ENCODE measurements at places on chromosomes 2 and 18.

GRCh38 chr2:240822280-240822847 is 2.3 kb upstream of the KIF1A start:
- DNase-seq = no peak

DNA sequence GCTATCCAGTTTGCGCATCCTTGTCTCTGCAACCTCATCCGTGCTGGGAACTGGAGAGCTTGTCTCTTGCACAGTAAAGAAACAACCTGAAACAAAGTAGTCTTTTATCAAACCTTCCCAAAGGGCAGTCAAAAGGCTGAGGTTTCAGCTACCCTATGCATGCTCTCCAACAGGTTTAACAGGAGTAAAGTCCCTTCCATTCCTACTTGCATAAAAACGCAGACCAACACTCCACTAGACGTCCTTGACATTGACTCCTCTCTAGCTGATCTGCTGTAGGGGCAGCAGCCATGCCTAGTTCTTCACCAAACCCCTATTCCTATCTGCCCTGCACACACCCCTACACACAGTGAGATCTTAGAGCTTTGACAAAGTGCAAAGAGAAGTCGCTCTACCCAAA is 41.5 kb downstream of the L3MBTL4 start:
- no peak for DNase-seq

- no peak for DNase-seq
These were observed 4.1 kb upstream of the SNED1 start for GRCh38 chr2:240994171-240994896.

DNA sequence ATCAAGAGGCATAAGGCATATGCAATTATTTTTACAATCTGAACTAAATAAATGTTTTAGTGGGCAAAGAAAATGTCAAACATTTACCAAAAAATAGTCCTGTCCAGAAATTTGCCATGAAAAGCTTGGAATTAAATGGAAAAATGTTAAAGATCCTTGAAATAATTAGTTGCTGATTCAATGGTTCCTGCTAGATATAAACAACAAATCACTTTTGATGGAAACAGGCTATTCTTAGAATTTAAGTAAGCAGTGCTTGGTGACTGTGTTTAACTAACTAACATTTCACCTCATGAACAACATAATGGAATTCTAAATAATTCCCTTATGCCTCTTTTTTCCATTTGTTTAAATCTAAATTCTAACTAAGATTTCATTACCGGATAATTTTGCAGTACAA is 3.9 kb downstream of the RND3 start:
- no peak for DNase-seq

- DNase-seq = peak; percentile 24
These were observed 18.1 kb downstream of the EPAS1 start for GRCh38 chr2:46315103-46315890.

DNA sequence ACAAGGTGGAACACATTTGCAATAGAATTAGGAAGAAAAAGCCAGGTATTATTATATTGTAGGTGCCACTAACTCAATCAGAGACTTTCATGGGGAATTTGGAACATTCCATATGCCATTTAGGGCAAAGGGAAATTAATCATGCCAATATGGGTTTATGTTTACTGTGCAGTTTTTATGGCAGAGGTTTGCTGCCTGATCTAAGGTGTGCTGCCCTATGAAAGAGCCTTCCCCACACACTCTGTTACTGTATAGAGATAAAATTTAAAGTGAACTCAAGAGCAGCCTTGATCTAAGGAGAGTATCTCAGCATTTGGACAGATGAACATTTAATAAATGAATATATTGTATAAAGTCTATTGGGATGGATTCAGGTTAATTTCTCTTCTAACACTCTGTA is 771.6 kb downstream of the CNTNAP5 start:
- DNase-seq = no peak

GRCh38 chr2:127508631-127509034 is 17.7 kb downstream of the IWS1 start:
- DNase-seq = no peak

- DNase-seq = no peak
These were observed 185.4 kb downstream of the INHBB start for GRCh38 chr2:120531365-120531764.

DNA sequence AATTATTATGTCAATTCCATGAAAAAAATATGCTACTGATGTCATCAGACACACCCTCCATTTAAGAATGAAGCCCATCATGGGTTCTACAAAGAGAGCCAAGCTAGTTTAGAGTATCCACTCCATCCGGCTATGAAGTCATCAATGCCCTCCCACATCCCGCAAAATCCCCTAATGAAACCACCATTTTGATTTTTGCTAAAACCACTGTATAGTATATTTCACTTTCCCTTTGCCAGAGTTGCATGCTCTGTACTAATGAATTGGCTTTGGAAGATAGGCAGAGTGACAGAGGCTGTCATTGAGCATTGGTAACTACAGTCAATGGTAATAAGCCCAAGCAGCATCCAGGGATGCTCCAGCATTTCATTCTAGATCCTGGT is 118.6 kb downstream of the ANKRD44 start:
- DNase-seq = peak; percentile 50

DNA sequence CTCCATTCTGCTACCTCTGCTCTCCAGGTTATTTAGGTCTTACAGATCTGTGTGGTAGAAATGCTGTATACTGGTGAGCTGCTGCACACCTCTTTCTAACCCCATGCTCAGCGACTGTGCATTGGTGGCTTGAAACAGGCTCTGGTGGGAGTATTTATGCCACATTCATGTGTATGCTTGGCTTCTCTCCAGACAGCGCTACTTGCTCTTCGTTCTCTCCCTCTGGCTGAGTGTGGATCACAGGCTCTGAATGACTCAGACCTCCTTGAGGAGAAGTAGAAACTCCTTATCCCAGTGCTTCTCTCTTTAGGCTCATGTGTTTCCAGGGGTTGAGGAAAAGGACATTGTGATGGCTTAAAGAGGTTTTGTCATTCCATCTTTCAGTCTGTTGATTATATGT is 54.9 kb downstream of the FHOD3 start:
- DNase-seq = no peak

DNA sequence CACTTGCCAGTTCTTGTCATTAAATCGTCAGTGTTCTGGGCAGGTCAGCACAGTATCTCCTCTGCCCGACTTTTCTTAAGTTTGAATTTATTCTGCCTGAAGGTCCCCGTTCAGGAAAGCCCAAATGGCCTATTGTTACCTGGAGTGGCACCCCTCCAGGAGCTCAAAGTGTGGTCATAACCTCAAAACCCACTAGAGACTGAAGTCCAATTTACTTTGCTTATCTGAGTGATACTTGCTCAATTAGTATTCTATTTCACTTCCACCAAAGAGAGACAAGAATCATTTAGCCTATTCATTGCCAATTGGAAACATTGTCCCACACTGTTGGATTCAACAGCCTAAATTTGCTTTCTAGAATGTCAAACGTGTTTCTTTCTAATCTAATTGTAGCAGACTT is 375.3 kb downstream of the LNPK start:
- no peak for DNase-seq

DNA sequence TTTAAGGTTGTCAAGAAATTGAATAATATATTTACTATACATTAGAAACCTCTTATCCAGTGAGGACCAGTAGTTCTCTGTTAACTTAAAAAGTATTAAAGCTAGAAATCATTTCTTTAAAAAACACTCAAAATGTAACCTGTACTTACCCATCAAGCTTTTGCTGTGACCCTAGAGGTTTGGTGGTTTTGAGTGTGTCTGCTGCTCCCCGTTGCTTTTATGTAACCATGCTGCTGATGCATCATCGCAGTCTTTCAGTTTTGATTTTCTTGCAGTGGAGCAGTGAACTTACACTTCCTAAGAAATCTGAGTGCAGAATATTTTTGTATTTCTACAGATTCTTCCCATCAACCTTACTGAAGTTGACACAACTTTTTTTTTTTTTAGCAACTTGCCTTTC is 34.2 kb downstream of the MRPS9 start:
- DNase-seq = peak; percentile 29

DNA sequence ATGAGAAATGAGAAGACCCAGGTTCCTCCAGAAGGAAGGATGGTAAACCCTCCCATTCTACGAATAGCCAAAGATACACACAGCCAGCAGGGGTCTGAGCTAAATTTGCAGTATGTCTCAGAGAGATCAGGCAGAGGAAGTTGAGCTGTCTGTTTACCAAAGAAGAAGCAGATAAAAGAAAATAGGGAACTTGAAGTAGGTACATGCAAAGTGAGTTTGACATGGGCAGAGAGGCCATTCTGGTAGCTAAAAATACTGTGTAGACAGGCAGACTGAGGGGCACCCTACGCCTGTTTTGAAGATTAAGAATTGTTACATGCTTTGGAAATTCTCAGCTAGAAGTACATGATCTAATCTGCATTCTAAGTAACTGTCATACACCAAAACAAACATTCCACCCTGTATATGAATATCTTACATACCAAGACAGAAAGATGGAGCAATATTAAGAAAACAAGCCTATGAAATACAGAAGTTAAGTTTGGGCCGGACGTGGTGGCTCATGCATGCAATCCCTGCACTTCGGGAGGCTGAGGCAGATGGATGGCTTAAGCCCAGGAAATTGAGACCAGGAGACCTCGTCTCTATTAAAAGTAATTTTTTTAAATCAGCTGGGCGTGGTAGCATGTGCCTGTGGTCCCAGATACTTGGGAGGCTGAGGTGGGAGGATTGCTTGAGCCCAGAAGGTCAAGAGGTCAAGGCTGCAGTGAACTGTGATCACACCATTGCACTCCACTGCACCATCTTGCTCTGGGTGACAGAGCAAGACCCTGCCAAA is 157.9 kb downstream of the ANKRD44 start:
- DNase-seq = no peak

- DNase-seq = no peak
These were observed 196.1 kb upstream of the OSR1 start for GRCh38 chr2:19554520-19554919.

DNA sequence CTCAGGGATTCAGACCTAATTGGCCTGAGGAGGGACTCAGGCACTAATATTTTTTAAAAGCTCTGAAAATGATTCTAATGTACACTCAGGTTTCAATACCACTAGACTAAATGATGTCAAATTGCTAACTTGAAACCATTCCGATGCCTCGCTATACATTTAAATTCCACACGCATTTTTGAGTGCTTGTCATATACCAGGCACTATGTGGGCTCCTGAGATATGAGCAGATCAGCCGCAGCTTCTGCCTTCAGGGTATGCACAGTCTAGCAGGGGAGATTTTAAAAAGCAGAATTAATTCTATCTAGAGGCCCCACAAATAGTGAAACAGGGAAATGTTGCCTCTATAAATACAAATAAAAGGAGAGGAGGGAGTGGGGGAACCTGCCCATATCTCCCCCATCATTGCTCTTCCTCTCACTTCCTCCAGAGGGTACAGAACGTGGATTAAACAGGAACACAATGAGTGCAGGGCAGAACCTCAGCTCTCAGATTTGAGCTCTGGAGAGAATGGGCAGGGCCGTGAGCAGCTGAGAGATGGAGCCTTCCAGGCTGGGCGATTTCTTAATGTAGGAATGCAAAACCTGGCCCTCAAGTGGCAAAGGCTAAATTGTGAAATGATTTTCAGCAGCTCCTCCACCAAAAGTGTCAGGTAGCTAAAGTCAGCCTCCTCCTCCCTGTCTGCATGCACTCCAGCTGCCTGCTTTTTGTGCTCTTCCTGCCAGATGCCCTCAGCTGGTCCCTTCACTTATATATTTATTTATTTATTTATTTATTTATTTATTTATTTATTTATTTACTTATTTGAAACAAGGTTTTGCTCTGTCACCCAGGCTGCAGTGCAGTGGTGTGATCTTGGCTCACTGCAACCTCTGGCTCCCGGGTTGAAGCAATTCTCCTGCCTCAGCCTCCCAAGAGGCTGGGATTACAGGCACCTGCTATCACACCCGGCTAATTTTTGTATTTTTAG is 24.6 kb upstream of the LBH start:
- DNase-seq = no peak

GRCh38 chr2:104859291-104859765 is 5.4 kb downstream of the POU3F3 start:
- DNase-seq = no peak

- no peak for DNase-seq
These were observed 113.0 kb downstream of the DPP4 start for GRCh38 chr2:161961061-161961460.

DNA sequence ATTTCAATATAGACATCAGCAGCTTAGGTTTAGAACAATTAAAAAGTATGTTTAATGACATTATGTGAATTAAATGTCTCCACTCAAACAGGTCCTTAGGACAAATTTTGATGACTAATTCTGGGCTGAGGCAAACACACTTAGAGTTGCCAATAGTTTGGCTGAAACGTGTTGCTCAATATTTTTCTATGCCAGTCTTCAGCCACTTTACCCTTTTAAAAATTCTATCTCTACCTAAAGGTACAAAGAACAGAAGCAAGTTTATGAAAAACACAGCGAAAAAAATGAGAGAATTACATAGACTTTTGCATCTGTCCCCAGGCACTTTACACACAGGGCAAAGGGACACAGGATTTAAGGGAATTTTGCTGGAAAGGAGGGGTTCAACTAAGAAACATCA is 4.5 kb downstream of the IDH1 start:
- DNase-seq = no peak

DNA sequence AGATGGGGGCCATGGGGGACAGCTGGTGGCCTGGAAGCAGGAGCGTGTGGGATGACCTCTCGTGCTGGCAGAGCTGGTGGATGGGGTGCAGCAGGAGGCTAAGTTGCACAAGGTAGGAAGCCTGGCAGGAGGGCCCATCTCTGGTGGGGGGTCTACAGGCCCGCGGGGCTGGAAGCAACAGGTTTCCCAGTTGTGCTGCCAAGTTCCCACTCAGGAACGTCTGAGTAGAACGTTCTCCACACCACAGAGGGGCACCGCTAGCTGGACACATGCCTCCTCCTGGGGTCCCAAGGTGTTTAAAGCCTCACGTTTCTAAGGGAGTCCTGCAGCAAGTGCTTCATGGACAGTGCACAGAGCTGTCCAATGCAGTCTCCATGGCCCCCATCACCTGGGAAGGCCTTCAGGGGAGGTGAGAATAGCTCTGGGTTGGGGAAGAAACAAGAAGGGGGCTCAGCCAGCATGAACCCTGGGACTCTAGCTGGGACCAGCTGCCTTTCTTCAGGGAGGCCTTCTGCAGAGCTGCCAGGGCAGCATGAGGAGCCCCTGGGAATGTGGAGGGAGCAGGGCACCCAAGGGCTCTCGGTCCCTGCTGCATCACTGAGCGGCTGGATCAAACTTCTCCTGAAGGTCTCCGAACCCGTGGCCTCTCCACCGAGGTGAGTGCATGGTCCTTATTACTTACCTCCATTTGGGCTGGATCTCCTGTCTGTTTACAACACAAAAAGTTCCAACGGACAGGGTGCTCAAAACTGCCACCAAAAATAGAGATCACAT is 80.0 kb downstream of the TWIST2 start:
- DNase-seq = no peak

- no peak for DNase-seq
These were observed 92.0 kb downstream of the LRP1B start for GRCh38 chr2:142038826-142039225.
